AG09309 (cell line): ENCODE measurements at places on chromosomes 11 and 22.

DNA sequence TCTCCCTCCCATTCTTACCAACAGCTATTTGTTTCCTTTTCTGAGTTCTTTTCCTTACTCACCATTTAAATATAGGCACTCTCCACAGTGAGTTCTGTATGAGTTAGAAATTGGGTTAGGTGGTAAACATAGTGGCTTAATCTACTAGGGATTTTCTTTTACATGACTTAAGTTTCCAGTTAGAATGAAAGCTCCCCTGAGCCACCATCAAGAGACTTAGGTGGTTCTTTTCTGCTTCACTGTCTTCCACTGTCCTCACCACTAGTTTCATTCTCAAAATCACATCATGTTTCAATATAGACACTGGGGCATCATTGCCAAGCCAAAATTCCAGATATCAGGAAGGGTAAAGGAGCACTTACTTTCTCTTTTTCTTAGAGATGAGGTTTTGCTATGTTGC lies 9.0 kb upstream of the REXO2 start:
- no peak for DNase-seq

DNA sequence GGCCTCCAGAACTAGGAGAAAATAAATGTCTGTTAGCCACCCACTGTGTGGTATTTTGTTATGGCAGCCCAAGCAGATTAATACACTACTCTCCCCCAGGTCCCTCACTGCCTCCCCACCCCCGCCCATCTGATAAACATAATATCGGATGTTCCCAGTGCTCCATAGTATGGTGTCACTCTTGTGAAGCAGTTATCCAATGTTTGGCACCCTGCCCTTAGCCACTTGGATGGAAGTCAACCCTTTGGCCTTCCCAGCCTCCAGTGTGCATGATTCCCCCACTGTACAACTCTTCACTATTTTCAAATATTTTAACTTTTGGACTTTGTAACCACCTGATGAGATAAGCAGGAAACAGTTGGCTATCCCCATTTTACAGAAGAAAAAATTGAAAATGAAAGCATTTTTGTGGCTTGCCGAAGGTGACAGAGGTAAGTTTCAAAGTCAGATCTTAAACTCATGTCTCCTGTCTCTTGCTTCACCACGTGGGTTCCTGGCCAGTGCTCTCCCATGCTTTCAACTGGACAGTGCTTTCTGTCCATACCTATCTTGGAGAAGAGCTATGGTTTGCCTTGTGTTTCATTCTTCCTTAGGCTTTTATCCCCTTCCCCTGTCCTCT lies 53.2 kb downstream of the ALX4 start:
- DNase-seq, result no peak

DNA sequence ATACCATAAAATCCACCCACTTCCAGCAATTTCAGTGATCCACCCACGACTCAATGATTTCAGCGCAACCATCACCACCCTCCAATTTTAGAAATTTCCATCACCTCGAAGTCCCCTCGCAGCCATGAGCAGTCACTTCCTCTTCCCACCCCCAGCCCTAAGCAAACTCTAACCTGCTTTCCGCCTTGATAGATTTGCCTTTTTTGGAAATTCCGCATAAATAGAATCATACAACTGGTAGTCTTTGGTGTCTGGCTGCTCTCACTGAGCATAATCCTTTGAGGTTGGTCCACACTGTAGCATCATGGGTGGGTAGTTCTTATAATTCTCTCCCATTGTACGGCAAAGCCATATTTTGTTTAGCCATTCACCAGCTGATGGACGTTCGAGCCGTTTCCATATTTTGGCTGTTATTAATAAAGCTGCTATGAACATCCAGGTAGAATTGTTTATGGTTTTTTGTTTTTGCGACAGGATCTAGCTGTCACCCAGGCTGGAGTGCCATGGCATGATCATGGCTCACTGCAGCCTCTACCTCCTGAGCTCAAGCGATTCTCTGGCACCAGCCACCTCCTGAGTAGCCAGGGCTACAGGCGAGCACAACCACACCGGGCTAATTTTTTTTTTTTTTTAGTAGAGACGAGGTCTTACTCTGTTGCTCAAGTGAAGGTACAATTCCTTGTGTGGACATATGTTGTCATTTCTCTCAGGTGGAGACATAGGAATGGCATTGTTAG lies 16.0 kb downstream of the PIM3 start:
- no peak for DNase-seq

- DNase-seq, result peak; percentile 40
Observed at GRCh38 chr11:94732617-94733281, 35.4 kb upstream of the AMOTL1 start.

- DNase-seq, result no peak
Observed at GRCh38 chr11:74220376-74220775, 49.3 kb downstream of the PPME1 start.

- DNase-seq, result no peak
Observed at GRCh38 chr22:43514476-43515157, 102.8 kb downstream of the MPPED1 start.

DNA sequence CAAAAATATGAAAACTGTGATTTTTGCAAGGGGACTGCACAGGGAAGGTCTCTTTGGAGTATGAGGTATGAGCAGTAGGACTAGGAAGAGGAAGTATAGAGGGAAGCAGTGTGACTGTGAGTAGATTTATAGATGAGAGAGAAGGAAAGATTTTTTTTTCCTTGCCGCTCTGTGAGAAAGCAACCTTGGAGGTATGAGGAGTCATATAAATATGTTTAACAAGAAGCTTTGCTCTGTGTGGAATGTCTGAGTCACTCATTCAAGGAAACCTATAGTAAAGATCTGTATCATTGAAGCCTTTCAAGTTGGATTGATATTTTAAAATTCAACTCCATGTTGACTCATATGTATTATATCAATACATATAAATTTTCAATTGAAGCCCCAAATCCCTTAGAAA lies 26.2 kb downstream of the DNHD1 start:
- peak; percentile 16 for DNase-seq

GRCh38 chr11:36564376-36565030 lies 3.3 kb upstream of the RAG1 start:
- peak; percentile 11 for DNase-seq

DNA sequence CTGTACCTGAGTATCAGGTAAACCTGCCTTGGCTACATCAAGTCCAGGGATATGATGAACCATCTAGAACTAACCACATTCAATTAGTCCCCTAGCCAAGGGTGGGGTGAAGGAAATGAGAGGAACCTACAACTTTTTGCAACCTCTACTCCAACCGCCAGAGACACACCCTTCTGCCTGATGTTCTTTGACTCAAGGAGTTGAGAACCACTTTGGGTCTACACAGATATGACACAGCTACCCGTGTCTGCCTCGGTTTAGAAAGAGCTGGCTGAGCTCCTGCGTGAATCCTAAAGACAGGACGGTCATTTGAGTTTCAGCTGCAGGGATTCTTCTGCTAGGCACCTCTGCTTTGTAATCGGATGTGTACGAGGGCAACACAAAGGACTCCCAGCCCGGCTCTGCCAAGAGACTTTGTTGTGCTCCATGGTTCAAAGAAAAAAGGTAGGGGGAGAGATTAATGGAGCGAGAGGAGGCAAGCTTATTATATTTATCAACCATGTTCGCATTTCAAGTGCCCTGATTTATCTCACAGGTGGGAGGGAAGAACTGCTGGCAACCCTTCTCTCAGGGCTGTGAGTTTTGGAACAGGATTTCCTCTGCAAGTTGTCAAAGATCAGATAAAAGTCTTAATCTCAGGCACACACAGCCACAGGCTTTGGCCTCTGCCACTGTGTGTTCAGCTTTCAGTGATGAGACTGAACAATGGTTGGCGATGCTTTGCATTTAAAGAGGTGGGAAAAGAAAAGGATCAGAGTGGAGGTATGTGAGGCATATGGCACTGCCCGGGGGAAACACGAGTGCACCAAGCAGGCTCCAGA lies 35.1 kb downstream of the FLI1 start:
- DNase-seq, result no peak

DNA sequence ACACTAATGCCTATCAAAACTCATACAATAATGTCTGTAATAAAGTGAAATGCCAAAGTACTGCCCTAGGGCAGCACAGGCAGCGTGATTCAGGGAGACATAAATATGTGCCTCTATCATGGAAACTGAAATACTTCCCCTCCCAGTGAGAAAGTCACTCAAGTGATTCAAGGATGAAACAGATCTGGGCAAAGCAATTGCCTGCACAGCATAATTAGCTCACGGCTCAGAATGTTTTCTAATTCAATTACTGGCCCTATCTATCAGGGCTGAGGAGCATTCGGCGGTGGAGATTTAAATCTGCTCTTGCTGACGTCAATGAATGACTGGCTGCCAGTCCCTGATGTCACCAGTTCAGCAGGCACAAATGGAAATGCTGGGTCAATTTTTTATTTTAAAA lies 27.7 kb upstream of the PPP2R1B start:
- peak; percentile 71 for DNase-seq

DNA sequence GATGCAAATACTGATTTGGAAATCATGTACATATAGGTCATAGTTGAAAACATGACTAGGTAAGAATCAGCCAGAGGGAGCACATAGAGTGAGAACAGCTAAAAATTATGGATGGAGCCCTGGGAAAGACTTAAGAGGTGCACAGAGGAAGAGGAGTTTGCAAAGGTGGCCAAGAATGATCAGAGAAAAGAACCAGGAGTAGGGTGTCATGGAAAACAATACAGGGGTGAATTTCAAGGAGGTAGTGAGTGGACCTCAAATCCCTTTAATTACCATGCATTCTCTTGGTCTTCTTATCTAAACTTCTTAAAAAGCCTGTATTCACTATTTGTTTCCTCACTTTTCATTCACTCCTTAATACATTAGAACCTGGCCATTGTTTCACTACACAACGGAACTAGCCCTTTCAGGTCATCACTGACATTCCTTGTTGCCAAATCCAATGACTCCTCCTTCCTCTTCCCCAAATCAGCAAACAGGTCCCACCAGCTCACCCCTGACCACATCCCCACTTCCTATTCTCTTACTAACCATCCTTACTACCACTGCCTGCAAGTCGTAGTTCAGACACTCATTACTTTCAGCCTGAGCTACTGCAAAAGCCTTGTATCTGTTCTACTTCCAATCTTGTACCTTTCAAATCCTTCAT lies 22.6 kb downstream of the BUD13 start:
- DNase-seq, result no peak

- DNase-seq, result no peak
Observed at GRCh38 chr11:118856314-118856713, 27.4 kb upstream of the CXCR5 start.

DNA sequence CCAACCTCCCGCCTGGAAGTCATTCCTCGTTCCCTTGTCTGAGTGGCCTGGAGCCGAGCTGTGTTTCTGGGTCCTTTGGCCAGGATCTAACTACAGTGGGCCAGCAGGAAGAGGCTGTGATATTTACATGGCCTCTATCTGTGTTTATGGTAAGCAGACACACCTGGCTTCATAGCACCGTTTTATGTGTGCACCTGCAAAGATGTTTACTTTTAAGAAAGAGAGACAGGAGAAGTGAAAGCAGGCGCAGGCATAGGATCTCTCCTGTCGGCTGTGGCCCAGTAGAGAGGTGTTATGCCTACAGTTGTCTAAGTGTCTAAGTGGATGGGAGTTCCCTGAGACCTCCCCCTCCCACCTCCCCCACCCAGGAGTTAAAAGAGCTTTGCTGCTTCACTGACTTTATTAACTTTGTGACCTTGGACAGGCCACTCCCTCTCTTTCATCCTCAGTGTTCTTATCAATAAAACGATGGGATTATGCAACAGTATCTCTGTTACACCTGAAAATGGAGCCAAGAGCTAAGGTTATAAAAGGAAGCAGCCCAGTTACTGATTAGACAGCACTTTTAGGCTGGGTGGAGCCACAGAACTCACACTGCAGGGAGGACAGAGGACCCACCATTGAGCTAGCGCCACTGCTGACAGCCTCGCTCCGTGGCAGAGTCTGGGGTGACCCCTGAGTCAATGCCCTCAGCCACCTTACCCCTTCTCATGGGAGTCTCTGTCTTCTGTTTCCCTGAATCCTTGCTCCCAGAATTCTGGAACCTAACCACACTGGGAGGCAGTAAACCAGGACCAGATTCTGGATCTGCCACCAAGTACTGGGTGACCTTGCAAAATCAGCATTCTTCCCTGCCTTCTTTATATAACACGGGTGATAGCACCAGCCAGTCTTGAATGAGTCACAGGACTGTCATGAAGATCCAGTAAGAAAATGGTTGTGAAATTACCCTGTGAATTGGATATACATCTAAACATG lies 22.0 kb downstream of the ST14 start:
- peak; percentile 59 for DNase-seq

GRCh38 chr22:25404928-25405816 lies 159.3 kb upstream of the GRK3 start:
- DNase-seq, result no peak

- DNase-seq, result no peak
Observed at GRCh38 chr11:66882561-66883015, 25.7 kb downstream of the LRFN4 start.

DNA sequence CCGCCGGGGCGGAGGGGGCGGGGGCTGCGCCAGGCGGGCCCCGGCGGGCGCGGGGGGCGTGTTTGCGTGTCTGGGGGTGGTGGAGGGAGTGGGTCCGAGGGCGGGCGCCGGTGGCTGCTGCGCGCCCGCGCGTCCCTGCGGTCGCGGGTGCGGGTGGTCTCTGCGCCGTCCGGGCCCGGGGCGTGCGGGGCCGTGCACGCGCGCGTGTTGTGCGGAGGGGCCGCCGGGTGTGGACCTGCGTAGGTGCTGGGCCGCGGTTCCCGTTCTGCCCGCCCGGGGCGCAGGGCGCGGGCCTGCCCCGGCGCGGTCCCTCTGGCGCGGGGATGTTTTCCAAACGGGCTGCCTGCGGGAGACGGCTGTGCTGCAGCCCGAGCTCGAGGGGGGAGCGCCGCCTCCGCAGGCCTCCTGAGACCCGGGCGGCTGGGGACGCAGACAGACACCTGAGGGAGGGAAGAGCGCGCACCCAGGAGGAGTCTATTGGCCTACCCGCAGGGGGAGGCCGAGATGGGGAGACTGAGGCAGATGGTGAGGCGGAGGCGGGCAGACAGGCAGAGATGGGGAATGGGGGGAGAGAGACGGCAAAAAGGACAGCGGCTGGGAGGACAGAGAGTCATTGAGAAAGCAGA lies 442 bp downstream of the PELI3 start:
- no peak for DNase-seq

DNA sequence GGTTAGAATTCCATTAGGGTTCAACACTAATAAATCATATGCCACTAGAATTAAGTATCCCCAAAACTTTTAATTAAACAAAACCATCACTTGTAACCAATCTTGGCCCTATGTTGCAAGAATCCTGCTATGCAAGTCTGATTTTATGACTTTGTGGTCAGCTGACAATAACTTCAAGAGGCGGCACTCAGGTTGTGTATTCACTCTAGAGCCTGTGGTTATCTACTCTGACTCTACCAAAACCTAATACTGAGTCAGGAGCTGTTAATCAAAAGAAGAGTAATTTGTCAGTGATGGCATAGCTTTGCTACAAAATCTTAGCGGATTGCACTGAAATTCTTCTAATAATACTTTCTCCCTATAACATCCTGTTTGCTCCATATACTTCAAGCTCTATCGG lies 253.7 kb downstream of the AASDHPPT start:
- DNase-seq, result no peak

- DNase-seq, result peak; percentile 51
Observed at GRCh38 chr22:41557401-41558240, 3.2 kb upstream of the CSDC2 start.

GRCh38 chr22:17827466-17827865 lies 53.2 kb upstream of the BID start:
- no peak for DNase-seq
